Right kidney (tissue), 9 donors: ENCODE measurements at places on chromosomes 5 and 9.
A peak's percentile ranks its signal among the peaks of the same experiment; 100 is the strongest.

DNA sequence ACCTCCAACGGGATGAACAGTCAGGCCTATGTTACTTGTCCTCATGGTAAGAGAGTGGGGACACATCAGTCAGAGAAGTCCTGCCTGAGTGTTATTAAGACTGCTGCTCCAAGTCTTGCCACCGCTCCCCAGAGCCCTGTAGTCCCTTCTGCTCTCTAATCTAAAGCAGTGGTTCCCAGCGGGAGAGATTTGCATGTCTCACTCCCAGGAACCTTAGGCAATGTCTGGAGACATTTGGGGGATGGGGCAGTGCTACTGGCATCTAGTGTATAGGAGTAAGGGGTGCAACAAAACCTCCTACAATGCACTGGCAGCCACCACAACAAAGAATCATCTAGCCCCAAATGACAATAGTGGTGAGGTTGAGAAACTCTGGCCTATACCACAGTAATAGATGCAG lies 2.6 kb upstream of the SVEP1 start:
- DNase-seq: no peak

GRCh38 chr9:129709438-129710168 lies 43.2 kb downstream of the PTGES start:
- peak; percentile 38 for DNase-seq

- DNase-seq: no peak
Observed at GRCh38 chr9:2023042-2023441, 7.9 kb downstream of the SMARCA2 start.

DNA sequence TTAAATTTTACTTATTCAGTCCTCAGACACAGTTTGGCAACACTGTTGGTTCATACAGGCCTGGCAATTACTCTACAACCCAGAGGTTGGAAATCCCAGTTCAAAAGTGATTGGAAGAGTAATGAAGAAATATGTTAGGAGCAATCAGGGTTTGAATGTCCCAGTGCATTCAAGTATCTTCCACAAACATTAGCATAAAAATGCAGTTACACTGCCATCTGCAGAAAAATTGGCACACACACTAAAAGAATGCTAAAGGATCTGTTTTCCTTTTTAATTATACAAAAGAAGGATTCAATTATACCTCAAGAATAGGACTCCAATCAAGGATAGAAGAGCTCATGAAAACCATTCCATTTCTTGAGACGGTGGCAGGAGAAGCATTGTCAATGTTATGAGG lies 130.2 kb downstream of the DNAH5 start:
- DNase-seq: no peak

GRCh38 chr5:168327994-168328393 lies 36.5 kb downstream of the WWC1 start:
- no peak for DNase-seq

DNA sequence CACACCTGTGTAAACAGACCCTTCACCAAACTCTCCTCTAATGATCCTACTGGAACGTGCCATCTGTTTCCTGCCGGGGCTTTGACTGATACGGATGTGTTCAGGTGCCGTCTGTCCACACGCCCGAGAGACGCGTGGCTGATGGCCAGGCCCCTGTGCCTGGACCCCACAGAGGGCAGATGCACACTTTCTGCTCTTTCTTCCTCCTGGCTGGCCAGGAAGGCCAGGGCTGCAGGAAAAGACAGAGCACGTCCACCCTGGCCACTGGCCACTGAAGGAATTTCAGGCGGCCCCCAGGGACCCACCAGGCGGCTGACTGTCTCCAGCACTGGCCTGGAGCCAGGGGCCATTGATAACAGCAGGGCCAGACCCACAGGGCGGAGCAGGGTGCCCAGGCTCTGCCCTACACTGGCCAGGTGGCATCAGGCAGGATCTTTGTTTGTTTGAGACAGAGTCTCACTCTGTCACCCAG lies 3.6 kb upstream of the ENG start:
- no peak for DNase-seq

DNA sequence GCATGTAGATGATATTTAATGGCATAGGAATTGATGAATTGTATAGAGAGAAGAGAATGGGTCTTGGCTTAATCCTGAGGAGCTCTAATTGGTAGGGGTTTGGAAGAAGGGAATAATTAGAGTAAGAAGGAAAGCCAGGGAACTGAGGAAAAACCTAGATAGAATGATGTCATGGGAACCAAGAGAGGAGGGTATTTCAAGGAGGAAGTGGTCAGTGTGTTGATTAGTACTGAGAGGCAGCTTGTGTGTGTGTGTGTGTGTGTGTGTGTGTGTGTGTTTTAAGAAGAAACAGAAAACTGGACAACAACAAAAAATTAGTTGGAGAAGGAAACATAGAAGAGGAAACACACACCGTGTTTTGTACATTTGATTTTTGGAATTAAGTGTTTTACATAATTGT lies 42.8 kb downstream of the MAST4 start:
- DNase-seq: no peak

DNA sequence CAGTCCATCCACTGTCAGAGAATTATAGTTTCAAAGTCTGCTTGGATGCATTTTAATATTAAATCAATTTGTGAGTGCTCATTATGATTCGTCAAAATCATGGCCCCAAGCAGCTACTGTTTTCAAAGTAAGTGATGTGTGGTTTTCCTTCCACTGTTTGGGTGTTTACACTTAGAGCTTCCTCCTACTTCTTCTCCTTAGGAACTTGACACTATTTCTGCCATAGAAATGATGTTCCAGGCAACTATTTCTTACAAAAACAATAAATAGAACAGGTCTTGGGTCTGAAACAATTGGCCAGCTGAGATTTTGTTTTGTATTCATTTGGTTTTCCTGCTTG lies 132.8 kb upstream of the RAI14 start:
- DNase-seq: no peak

DNA sequence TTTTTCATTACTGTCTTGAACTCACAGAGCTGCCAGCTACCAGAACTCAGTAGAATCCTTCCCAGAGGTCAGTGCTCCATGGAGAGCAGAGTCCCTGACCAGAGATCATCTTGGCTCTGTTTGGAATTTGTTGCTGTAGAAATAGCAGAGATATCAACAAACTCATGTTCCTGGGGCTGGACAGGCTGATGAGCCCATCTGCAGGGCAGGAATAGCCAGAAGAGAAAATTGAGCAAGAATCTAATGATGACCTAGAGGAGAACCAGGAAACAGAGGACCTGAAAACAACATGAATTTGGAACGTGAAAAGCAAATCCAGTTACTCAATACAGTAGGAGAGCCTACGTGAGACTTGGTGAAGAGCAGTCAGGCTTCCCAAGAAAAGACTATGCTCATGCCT lies 437.8 kb downstream of the PLK2 start:
- no peak for DNase-seq

DNA sequence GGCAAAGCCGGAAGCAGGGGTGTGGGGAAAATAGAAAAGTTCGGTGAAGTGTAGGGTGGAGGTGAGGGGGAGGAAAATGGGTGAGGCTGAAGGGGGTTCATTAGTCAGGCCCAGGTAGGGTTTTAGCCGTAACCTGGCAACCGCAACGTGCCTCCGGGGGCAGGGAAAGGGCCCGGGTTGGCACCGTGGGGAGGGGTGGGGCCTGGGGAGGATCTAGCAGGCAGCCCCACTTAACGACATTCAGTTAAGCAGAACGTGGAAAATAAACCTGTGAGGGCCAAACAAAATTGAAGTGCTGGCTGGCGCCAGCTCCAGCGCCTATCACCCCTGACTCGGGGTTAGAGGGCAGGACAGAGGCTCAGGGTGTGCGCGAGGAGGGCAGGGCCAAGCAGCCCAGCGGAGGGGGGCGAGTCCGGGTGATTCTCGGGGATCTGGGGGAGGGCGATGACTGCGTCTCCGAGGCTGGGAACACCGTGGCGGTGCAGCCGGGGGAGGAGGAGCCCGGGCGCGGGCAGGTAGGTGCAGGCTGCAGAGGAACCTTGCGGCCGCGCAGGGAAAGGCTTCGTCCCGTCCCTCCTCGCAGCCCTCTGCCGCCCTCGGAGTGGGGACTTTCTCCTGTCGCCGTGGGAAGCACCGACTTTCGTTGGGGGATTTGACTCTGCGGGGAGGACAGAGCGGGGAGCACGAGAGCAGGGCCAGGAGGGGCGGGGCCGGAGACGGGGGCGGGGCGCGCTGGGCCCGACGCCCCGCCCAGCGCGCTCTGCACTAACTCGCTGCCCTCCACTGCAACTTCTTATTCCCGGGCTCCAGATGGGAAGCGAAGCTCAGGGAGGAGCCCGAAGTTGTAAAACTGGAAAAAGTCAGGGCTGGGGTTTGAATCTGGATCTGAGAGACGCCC lies 5.1 kb downstream of the RGS14 start:
- DNase-seq: peak; percentile 83

DNA sequence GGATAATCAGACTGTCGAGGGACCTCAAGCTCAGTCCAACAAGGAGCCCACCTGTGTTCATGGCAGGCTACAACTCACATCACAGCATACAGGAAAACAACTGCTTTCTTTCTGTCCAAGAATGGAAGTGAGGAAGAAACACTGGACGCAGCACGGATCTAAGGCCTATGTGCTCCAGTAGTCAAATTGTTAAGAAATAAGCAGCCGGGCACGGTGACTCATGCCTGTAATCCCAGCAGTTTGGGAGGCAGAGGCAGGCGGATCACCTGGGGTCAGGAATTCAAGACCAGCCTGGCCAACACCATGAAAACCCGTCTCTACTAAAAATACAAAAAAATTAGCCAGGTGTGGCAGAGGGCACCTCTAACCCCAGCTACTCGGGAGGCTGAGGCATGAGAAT lies 427.8 kb downstream of the BNC2 start:
- no peak for DNase-seq

DNA sequence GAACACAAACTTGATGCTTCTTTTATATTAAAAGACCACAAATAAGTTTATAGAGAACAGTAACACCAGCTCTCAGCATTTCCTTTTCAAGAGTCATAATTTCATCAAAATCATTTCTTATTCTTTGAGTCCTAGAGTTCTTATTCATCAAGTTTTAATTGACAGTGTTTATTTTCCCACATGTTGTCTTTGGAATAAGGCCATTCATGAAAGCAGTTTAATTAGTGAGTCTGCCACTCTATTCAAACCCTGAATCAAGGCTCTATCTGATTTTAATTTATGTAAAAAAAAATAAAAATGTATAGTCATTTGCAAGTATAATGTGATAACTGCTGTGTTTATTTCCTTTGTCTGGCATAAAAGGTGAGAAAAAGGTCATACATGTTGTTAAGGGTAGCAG lies 176.7 kb downstream of the PARP8 start:
- no peak for DNase-seq

DNA sequence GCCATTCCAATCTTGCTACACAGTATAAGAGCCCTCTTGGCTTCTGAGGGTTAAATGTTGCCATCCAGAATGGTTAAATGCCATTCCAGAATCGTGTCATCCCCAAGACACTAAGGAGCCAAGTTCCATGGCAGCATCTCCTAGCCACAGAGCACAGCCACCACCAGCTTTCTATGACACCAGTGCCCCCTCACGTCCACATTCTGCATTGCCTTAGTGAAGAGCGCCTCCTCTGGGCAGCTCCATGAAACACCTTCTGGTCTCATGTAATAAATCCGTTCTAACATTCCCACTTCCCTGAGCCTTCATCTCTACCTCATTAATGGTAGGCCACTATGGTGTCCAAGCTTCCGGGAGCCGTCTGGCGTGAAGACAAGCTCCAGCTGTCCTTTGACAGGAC lies 12.4 kb downstream of the CBY3 start:
- DNase-seq: no peak

- DNase-seq: peak; percentile 79
Observed at GRCh38 chr9:93183663-93184431, at the start of gene WNK2. TSS of gene WNK2 (plus strand) at chr9:93184139. CDS start at chr9:93184930, 791 bp downstream.

DNA sequence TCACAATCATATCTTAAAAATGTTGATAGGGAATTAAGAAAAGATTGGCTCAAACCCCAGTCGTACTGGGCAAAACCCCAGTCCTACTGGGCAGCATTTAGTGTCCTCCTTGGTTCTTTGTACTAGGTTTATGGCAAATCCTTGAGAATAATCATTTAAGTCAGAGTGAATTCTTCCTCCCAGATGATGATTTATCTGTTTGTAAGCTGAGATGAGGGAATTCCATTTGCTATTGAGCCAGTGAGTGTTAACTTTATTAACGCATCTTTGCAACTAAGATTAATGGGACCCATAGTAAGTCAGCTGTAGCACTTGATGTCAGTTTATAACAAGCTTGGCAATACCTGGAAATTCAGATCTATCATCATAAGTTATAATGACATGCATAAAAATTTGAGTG lies 821.8 kb upstream of the DMAC1 start:
- no peak for DNase-seq

- no peak for DNase-seq
Observed at GRCh38 chr9:35481347-35481975, 8.4 kb upstream of the RUSC2 start.

GRCh38 chr5:147203213-147203612 lies 31.6 kb upstream of the STK32A start:
- DNase-seq: no peak

- peak; percentile 79 for DNase-seq
Observed at GRCh38 chr9:135701959-135702721, at the start of gene KCNT1. TSS of gene KCNT1 (plus strand) at chr9:135702185. CDS start at chr9:135702259, 74 bp downstream.

DNA sequence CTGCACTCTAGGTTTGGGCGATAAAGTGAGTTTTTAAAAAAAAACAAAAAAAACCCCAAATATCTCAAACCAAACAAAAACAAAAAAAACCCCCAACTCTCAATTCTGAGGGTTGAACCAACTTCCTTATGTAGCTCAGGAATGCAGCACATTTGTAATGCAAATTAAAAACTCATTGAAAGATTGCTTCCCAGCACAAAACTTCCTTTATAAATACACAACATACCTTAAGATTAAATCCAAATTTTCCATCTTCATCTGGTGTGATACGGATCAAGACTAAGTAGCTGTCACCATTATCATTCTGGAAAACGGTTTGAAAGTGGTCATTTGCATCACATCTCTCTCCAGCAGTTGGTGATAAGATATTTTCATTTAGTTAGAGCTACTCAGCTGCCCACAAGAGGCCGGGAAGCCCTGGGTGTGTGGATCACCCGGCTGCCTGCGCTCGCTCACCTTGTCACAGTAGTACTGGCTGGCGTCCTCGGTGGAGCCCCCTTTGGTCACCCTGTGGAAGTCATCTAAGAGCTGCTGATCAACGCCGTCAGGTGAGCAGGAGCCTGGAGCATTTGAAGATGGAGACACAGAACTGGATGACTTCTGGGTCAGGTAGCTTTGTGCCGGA lies 88.2 kb downstream of the PTPN3 start:
- no peak for DNase-seq

DNA sequence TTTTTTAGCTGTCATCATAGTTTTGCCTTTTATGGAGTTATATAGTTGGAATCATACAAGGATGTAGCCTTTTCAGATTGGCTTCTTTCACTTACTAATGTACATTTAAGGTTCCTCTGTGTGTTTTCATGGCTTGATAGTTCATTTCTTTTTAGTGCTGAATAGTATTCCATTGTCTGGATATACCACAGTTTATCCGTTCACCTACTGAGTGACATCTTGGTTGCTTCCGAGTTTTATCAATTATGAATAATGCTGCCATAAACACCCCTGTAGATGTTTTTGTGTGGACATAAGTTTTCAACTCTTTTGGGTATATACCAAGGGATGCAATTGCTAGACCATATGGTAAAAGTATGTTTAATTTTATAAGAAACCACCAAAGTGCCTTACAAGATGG lies 136.3 kb downstream of the NR3C1 start:
- no peak for DNase-seq
